Posterior vena cava (tissue), 2 donors: ENCODE measurements at places on chromosomes 5 and 9. TPM values are rescaled to one million over a fixed set of nuclear protein-coding genes. Genes with fewer than 3 reads are reported as not detected.

Gene RELL2
- total RNA-seq, result 3.0 TPM

Gene CLIC3
- total RNA-seq, result 3.8 TPM

Gene NUTM2F
- total RNA-seq, result not detected

Gene C5orf63
- total RNA-seq, result 3.3 TPM

Gene TLR4
- total RNA-seq, result 31.3 TPM

Gene ACTBL2
- not detected for total RNA-seq

Gene DMRTA1
- 0.09 TPM for total RNA-seq

Gene IFNE
- not detected for total RNA-seq

Gene OTP
- not detected for total RNA-seq

DNA sequence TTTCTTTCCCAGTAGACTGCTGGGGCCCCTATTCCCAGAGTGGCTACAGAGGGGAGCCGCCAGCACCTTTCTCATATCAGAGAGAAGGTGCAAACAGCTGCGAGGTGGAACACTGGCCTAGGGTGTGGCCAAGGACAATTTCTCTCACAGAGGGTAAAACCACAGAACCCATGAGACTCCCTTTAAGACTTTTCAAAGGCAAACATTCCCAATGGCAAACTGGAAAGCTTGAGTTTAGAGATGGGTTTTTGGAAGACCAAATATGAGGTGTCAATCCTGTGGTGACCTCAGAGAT is 335.1 kb upstream of the PIK3R1 start:
- no peak for DNase-seq

- no peak for DNase-seq
Measured at GRCh38 chr9:93244101-93244500, 60.2 kb downstream of the WNK2 start.

GRCh38 chr5:38420691-38421390 is 135.6 kb downstream of the LIFR start:
- no peak for DNase-seq

DNA sequence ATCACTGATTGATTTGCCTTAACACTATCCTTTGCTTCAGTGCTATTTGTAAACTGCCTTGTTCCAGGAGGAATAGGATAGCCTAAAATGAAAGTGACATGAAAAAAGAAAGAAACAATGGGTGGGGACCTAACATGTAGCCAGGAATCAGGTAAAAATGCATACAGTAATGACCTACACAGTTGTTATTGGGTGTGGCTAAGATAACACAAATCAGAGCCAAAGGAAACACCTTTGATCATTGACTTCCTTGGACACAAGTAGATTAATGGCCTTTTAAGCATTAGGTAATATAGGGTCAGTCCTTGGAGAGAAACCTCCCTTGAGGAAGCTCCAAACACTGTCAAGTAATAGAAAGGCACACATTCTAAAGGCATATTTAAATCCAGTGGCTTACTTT is 220.4 kb downstream of the TRPM3 start:
- DNase-seq, result no peak

DNA sequence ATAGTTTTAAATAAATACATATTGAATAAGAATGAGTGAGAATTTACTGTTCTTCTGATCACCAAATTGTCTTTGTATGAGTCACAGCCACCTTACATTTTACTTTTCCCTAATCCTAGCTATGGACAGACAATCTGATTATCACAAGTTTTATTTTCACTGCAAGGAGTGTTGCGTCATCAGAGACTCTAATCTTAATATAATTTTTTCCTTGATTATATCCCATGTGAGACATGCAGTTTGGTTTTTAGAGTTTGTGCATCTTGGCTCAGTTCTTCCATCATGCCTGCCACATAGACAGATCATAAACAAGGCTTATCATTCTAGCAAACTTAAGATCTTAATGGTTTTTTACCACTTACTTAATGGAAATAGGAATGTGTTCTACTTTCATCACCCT is 478.5 kb upstream of the CDH18 start:
- DNase-seq, result no peak

DNA sequence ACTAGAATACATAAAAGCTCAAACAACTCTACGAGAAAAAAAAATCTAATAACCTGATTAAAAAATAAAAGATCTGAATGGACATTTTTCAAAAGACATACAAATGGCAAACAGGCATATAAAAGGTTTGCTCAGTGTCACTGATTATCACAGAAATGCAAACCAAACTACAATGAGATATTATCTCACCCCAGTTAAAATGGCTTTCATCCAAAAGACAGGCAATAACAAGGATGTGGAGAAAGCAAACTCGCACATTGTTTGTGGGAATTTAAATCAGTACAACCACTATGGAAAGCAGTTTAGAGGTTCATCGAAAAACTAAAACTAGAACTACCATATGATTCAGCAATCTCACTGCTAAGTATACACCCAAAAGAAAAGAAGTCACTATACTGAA is 20.8 kb downstream of the UGT3A2 start:
- DNase-seq, result no peak

GRCh38 chr9:99762470-99762869 is 59.2 kb upstream of the NR4A3 start:
- no peak for DNase-seq

DNA sequence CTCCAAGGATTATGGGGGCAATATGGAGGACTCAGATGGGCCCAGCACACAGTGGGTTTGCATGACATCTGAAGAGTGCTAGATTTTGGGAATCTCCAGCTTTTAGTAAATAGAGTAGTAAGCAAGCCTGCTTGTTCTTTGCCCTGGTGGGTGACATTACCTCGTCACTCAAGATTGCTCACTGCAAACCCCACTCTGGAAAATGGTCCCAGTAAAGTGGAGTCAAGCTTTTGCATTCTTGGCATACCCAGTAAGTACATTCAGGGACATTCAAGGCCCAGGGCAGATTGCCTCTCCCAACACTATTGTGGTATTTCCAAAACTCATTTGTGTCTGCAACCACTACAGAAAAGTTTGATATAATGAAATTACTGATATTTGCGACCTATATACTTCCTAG is 118.5 kb downstream of the INVS start:
- no peak for DNase-seq

DNA sequence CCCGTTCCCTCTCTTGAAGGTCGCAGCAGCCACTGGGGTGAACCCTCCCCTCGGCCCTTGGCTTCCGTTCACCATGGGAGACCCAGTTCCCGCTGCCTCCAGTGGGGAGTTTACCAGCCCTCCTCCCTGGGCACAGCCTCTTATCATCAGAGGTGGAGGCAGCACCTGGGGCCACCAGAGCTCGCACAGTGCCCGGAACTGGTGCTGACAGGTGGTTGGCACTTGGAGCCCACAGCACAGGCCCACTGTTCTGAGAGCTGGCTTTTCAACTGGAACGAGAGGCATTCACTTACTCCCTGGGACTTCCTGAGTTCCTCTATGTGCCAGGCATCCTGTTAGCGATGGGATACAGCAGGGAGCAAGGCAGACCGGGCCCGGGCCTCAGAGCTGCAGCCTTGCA is 106.8 kb upstream of the FCN2 start:
- DNase-seq, result no peak

- no peak for DNase-seq
Measured at GRCh38 chr5:128842241-128842640, 123.0 kb upstream of the SLC27A6 start.

DNA sequence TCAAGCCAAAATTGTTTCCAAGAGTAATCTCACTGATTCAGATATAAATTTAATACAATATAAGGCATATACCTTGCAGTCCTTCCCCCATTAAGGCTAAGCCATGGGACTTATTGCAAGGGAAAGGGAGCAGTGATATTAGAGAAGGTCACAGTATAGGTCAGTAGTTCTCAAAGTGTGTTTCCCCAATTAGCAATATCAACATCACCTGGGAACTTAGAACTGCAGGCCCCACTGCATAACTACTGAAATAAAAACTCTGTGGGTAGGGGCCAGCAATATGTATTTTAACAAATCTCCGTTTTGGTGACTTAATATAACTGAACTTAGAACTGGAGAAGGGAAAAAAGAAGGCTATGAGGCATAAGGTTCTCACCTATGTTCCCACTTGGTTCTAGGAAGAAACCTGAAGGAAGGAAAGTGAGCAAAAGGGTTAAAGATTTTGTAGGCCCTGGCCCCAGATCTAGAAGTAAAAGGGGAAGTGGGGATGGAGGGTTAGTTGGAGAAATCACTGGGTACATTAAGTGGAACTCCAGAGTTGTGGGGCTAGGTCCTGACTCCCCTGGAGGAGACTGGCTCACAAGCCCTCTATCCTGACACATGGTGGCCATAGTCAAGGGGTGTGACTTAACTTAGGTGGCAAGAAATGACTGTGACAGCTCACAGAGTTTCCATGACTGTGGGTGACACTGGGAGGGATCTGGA is 40.7 kb downstream of the WDR36 start:
- no peak for DNase-seq

DNA sequence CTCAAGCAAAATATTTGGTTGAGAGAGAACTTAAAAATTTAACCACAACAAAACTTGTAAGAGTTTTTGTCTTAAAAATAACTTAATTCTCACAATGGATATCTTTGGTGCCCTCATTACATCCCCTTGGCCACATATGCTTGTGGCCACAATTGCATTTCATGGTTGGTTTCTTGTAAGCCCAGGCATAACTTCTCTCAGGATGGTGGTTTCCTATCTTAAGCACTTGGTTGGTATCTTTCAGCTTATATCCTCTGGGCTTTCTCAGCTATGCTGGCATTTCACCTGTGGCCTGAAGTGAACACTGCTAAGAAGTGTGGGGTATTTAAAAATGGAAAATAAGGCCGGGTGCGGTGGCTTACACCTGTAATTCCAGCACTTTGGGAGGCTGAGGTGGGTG is 212.4 kb upstream of the MEF2C start:
- DNase-seq, result no peak

DNA sequence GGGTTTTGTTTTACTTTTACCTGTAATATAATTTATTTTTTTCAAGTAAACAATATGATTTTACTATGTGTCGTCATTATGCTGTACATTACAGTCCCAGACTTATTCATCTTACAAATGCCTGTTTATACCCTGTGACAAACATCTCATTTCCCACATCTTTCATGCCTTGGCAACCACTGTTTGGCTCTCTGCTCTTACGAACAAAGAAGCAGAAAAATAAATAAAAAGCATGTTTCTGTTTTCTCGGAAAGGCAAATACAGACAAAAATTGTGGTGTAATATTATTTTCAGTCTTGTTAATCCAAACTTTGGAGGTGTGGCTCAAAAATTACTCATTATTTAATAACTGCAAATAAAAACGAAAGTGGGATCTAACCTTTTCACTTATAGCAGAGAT is 393.0 kb downstream of the CDH12 start:
- DNase-seq, result no peak

DNA sequence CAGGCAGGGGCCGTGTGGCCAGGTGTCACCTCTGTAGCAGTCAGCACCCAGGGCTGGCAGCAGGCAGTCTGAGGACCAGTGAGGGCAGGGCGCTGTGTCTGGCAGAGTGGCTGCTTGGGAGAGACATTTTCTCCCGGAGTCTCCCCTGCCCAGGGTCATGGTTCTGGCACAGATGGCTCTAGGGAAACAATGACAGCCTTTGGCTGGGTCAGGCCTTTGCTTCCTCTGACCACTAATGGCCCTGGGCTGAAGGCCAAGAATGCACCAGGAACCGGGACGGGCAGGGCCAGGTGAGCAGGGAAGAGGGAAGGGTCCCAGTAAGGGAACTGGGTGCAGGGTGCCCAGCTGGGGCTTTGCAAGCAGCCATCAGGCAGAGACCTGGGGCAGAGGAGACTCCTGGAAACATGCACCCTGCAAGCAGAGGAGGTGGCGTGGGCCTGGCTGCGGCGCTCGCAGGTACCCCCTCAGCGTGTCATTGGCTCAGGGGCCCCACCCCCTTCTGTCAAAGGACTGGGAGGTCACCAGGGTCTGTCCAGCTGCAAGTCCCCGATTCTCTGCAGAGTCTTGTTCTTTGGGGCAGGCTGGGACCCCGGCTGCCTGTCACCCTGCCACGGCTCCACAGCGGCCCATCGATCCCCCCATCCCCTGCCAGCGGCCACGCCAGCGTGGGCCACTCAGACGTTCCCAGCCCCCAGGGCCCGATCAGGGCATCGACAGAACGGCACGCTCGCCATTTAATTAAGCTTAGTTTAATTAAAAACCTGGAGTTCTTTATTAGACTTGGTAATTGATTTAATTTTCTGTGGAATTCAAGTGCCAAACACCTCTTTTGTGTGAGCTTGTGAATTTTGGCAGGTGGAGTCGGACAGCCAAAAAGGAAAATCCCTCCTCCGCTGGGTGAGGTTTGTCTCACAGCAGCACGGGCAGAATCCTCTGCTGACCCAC is 18.9 kb upstream of the TMEM250 start:
- DNase-seq, result no peak

DNA sequence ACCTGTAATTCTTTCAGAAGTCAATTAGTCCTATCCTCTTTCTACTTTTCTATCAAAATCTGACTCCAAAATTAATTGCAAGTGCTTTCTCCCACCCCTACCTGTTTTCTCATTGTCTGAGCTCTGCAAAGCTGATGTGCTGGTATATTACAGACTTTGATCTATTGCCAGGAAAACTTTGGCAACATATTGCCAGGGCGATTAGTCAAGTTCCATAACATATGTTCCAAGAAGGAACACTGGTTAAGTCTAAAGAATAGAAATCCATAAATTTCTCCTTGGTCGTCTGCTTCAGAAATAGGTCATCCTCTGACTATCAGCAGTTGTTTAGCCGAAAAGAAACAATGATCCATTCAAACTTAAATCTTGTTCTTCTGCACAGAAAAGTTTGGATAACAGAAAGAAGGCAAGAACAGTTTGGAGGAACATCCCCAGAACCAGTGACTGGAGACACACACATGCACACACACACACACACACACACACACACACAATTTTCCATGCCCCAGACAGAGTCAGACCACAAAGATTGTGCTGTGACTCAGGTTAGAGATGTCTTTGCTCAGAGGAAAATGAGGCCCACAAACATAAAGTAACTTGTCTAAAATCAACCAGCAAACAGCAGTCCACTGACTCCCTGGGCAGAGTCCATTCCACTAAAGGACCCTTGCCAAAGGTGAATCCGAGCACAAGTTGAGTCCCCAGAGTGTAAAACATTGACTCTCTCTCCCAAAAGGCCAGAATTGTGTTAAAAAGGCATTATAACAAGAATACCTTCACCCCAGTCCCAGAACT is 202.1 kb downstream of the DEPDC1B start:
- DNase-seq, result no peak

GRCh38 chr9:132795511-132796303 is 82.4 kb downstream of the AK8 start:
- no peak for DNase-seq
